ENCODE measurements at places on chromosomes 3 and 15.

DNA sequence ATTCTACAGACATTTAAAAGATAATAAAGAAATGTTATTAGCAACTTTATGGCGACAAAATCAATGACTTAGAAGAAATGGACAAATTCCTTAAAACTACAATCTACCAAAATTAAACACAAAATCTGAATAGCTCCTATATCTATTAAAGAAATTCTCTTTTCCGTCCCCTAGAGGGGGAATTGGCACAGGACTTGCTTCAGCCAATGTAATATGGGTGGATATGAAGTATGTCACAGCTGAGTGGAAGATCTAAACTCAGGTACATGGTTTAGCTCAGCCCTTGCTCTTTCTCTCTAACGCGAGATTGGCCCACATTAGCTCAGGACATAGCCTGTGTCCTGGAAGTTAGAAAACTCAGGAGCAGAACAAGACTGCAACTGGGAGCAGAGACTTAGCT lies 79.3 kb downstream of the DNAH12 start:
- DNase-seq, result no peak

DNA sequence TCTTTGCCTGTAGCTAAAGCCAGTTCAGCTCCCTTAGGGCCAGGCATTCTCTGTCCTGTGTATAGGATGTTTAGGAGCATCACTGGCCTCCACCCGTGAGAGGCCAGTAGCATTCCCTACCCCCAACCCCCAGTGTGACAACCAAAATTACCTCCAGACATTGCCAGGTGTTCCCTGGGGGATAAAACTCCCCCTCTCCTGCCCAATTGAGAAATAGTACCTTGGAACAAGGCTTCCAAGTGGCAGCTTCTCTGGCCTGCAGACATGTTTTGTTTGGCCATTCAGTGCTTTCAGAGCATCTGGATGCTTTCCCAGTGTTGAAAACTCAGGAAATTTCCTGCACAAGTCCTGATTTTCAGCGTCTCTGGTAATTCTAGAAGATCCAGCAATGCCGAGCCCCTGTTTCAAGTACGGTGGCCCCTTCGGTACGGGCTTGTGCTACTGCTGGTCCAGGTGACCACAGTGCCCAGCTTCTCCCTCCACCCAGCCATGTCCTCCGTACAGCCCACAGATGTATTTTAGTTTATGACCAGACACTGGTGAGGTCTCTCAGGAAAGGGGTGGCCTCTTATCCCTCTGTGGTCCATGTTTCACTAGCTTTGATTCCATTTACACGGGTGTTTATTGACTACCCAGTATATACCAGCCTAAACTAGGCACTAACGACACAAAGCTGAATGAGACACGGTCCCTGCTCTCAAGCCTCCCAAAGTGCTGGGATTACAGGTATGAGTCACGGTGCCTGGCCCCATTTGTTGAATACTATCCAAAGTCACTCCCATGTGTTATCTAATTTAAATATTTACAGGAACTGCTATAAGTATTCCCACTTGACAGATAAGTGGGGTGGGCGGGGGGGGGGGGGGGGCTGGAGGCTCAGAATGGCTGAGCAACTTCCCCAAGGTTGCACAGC lies 125.4 kb upstream of the RAD18 start:
- peak; percentile 23 for DNase-seq

DNA sequence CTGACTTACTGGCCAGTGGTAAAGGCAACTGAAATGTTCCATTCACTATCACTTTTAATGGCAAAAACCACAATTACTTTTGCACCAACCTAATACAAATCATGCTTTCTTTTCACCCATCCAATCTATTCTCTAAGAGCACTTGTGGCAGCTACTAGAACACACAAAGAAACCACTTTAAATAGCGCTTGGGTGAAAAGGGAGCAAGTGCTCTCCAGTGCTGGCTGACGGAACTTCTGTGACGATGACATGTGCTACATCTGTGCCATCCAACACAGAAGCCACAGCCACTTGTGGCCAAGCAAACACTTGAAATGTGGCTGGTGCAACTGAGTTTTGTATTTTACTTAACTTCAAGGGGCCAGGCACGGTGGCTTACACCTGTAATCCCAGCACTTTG lies 18.9 kb downstream of the SH3BP5 start:
- no peak for DNase-seq

GRCh38 chr15:66673410-66674322 lies 28.4 kb upstream of the SMAD6 start:
- peak; percentile 80 for DNase-seq

DNA sequence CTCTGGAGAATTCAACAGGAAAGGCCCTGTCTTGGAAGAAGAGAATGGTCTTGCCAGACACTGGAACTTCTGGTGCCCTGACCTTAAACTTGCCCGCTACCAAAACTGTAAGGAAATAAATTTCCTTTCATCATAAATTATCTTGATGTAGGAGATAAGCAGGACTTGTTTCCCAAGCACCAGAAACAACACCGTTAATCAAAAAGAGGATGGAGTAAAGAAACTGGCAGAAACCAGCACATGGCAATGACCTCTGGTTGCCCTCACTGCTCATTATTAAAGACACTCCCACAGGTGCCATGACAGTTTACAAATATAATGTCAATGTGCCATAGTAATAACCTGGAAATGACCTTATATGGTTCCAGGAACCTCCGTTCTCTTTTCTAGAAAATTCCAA lies 426.1 kb downstream of the EDEM1 start:
- DNase-seq, result no peak

DNA sequence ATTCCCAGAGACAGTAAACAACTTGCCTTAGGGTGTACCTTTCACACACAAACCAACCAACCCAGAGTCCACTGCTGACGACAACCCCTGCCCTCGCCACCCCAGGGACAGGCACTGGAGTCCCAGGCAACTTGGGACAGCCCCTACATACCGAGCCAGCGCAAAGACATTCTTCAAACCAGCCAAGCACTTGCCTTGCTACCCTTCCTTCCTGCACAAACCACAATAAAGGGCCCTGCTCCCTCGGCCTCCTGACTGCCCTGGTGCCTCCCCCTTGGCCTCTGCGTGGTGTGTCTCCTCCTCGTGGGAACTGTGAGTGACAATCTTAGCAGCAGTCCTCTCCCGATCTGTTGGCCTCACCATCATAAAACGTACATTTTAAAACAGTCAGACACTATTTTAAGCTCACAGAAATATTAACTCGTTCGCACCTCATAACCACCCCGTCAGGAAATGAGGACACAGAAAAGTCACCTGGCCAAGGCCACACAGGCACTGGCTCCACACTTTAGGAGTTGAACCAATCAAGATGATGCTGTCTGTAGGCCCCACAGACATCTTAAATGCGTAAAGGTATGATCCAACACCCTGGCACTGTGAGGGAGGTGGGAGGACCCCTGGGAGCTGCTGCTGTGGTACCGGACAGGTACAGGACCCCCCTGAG lies 113.8 kb downstream of the ADCY5 start:
- peak; percentile 63 for DNase-seq

GRCh38 chr15:51697163-51697562 lies 15.9 kb downstream of the SCG3 start:
- no peak for DNase-seq

DNA sequence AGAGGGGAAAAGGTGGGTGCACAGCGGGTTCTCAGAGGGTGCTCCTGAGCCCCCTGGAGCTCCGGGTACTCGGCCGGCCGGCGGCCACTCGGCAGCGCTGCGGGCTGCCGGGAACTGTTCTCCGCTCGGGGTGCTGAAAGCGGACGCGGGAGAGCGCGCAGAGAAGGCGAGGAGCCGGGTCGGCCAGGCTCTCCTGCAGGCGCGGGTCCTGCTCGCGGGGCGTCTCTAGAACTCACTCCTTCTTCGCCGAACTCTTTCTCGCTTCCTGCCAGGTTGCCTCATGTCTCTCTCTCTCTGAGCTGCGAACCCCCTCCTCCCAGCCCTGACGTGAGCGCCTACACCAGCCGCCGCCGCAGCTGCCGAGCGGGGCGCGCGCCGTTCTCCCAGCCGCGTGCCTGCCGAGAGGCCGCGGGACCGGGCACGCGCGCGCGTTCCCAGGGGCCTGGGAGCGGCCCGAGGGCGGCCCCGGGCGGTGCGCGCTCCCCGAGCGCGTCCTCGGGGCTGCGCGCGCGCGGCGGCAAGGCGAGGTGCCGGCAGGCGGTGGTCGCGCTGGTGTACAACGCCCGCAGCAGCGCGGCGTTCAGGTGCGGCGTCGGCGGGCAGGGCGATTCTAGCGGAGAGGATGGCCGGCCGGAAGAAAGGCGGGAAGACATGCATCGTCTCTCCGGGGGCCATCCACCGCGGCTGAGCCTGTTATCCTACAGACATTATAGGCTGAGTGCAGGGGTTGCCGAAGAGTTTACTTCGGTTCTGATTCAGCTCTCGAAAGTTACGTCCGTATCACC lies at the start of gene PEX5L:
TSS of gene PEX5L (minus strand) at position 267 of the 785 bp plus-strand sequence. CDS start 338 bp downstream, outside the sequence.
- DNase-seq, result peak; percentile 71

DNA sequence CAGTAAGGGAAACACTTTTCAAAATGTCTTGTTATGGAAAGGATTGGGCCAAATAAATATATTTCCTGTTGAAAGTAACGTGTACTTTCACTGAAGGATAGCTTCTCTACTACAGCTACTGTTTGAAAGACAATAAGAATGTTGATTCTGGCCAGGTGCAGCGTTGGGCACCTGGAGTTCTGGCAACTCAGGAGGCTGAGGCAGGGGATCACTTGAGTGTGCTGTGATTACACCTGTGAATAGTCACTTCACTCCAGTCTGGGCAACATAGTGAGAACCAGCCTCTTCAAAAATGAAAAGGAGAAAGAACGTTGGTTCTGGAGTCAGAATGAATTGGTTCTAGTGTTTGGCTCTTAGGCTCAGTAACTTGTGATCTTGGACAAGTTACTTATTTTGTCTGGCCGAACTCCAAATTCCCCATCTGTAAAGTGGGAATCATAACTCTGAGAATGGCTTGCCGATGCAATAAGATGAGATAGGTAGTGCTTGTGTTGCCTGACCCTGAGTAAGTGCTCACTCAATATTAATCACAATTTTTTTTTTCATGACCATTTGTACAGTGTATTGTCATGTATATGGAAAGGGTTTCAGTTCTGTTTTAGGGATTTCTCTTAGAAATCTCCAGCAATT lies 310.8 kb downstream of the PTPRG start:
- no peak for DNase-seq

GRCh38 chr3:13088028-13089006 lies 15.1 kb upstream of the IQSEC1 start:
- DNase-seq, result no peak

- no peak for DNase-seq
These were observed 145.4 kb downstream of the AKAP13 start for GRCh38 chr15:85525755-85526154.

GRCh38 chr3:139473155-139473771 lies 3.1 kb downstream of the RBP2 start:
- no peak for DNase-seq

- DNase-seq, result no peak
These were observed 272.9 kb downstream of the TBC1D5 start for GRCh38 chr3:17469520-17469919.

- DNase-seq, result no peak
These were observed 372.1 kb upstream of the ARHGEF26 start for GRCh38 chr3:153749070-153749610.

DNA sequence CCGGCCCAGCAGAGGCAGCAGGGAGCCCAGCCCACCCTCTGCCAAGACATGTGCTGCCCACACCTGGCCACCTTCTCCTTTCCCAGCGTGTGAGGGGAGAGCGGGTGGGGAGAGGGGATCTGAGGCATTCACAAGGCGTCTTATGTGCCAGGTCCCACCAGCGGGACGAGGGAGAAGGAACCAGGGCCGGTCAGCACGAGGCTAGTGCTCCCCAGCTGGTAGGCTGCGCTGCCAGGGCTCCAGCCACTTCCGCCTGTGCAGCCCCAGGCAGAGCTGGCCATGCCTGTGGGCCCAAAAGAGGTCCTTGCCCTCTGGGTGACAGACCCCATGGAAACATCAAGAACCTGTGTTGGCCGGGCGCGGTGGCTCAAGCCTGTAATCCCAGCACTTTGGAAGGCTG lies 5.9 kb downstream of the MESP1 start:
- no peak for DNase-seq

- DNase-seq, result no peak
These were observed 584.3 kb downstream of the AGBL1 start for GRCh38 chr15:86663979-86664378.

DNA sequence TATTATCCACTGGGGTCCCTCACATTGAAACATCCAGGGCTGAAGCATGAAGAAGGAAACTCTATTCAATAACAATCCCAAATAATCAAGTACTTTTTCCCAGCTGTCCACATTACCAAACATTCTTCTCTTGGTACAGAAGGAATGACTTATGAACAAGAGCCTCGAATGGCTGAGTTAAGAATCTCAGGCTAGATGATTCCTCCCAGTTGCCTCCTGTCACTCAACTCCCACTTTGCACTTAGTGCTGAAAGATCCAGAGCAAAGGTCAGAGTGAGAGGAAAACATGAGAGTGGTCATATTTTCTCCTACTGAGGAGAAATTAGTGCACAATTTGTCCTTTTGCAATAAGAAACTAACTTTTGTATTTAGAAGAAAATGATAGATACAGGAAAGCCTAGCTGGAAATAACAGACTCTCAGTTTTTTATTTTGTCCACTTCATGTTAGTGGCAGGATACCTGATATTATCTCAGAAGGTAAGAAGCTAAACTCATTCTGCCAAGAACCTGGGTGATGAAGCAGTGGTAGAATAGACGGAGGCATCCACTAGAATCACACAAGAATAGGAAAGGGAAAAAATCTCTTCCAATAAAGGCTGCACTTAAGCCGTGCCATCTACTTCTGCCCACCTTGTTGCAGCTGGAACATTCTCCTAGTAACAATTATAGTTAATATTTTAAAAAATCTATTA lies 46.2 kb downstream of the GADL1 start:
- no peak for DNase-seq

DNA sequence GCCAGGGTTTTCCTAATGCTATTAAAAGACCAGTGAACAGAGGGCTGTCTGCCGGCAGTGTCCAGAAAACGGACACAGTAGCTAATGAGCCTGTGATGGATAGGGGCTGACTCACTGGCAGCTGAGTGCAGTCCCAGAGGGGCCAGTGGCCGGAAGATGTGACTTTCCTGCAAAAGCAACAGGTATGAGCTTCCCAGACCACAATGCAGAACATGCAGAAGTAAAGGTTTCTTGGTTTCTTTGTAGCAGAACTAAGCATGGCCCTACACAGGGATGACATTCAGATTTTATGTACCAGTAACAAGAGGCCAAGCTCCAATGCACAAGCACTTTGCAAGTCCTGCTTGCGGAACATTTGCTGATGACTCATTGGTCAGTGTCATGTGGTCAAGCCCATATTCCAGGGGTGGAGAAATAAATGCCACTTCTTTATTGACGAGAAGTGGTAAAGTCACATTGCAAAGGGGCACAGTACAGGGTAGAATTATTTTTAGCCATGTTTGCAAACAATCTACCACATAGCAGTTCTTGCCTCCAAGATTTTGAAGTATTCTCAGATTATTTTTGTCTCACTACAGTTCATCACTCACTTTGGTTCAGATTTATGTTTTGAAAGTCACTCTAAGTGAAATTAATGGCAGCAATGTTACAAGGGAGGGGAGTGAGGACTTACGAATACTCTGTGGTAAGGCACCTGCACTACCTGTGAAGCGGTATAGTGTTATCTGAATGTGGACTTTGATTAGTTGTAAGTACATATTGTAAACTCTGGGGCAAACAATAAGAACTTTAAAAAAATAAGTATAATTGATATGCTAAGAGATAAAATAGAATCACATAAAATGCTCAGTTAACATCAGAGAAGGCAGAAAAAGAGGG lies 263.3 kb downstream of the ABHD5 start:
- DNase-seq, result no peak

All from Right ventricle myocardium inferior (tissue), 1 donor.